ENCODE measurements at places on chromosomes 7 and 10. TPM values are rescaled to one million over a fixed set of nuclear protein-coding genes. Genes with fewer than 3 reads are reported as not detected.

- DNase-seq = no peak
These were observed 35.0 kb downstream of the YKT6 start for GRCh38 chr7:44235582-44236332.

- no peak for DNase-seq
These were observed 10.2 kb upstream of the HSPA12A start for GRCh38 chr10:116752563-116752962.

- DNase-seq = no peak
These were observed 11.8 kb upstream of the SLC18A3 start for GRCh38 chr10:49598164-49598856.

GRCh38 chr10:28763471-28764170 lies 86.3 kb downstream of the BAMBI start:
- DNase-seq = no peak

The TMEM139 gene
- 108 TPM for polyA plus RNA-seq

GRCh38 chr10:33621101-33621500 lies 286.6 kb upstream of the NRP1 start:
- DNase-seq = no peak

DNA sequence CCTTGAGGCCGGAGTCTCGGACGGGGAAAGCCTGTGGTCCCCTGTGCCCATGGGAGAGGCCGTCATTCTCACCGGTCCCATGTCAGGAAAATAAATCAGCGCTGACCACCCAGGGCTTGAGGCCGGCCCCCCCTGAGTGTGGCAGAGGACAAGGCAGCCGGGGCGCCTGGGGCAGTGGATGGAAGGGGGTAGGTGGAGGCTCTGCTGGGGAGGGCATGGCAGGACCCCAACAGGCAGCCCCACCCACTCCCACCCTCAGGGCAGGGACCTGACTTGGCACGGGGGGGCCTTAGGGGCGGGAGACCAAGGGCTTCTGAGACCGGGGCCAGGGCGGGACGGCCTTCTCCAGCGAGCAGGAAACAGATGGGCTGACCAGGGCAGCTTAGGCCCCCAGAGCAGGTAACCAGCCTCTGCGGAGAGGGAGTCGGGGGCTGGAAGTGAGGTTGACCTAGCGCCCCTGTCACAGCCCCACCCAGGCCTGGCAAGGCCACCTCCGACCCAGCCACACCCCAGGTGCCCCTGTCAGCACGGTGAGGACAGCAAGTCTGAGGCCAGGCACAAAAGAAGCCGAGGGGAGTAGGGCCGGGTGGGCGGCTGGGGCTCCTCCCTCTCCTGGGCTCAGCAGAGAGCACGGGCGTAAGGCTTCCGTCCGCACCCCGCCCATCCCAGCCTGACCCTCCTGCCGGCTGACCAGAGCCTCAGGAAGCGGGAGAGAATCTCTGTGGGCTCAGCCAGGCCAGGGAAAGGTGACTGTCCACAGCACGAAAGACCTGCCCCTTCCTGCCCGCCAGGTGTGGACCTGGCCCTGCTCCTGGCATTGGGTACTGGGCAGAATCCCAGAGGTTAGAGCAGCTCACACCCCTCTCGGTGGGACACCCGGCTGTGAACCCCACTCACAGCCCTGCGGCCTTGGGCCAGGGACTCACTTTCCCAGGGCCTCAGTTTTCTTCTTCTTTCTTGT lies 87.4 kb downstream of the FOXL3 start:
- no peak for DNase-seq

DNA sequence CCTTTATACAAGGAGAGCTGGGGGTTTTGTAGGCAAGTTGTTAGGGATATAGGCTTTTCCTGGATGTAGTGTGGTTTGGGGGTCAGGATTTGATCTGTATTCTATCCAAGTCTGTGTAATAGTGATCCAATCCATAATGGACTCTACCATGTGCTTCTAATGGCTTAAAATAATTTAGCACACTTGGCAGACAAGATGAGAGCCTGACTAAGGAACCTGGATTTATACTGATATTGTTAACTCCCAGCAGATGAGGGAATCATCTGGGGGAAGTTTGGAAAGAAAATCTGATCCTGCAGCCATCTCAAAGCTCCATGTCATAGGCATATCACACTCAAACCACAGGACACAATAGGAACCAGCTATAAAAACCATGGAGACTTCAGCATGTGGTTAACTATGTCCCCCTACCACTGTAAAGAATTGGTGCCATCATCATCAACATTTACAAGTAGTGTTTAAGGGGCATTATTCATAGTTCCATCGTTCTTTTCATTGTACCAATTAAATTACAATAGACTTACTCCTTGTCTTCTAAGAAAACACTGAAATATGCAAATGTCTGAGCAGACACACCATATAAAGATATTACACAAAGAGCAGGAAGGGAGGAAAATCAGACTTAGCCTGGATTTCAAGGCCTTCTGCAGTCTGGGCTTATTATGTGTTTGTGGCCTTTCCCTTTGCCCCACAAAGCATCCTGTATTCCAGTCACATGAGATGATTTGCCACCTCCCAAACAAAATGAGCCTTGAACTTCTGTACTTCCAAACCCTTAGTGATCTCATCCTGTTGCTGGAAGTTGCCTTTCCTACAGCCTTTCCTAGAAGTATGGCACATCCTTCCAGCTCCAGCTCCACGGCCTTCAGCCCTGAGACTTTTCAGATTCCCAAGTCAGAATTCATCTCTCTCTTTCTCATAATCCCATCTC lies 22.5 kb upstream of the HPS1 start:
- DNase-seq = no peak

DNA sequence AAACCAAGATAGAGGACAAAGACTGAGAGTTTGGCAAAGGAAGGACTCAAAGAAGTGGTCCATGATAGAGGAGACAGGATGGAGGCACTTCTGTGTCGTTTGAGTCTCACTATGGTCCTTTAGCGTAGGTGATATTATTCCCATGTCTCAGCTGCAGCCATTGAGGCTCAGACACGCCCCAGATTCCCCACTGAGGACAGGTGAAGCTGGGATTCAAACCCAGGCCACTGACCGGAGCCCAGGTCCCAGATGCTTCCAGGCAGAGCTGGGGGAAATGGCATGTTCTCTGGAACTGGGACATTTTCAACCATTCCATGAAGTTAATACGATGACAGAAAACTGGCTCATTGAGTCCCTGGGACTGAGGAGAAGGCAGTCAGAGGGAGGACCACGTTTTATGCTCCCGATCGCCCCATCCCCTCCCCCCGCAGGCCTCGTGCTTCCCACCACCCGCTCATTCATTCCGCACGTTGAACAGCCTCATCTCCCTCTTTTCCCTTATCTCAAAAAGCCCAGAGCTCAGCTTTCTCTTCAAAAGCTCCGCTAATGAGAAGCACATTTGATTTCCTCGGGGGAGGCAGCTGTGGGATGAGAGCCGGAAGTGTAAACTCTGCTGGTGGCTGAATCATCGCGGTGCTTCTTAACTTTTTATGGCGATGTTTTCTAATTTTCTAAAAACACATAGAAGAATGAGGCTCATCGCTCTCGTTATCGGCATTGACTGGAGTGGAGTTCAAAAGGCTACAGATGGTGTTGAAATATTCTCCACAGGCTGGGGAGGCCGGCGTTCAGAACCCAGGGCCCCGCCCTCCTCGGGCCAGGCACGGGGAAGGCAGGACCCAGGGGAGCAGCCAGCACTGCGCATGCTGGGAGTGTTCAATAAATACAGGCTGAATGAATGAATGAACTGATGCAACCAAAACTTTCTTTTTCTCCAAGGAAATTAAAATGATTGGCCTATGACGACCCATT lies 64.0 kb downstream of the OAT start:
- DNase-seq = peak; percentile 40

GRCh38 chr10:100887761-100888296 lies 24.9 kb upstream of the SLF2 start:
- DNase-seq = peak; percentile 42

DNA sequence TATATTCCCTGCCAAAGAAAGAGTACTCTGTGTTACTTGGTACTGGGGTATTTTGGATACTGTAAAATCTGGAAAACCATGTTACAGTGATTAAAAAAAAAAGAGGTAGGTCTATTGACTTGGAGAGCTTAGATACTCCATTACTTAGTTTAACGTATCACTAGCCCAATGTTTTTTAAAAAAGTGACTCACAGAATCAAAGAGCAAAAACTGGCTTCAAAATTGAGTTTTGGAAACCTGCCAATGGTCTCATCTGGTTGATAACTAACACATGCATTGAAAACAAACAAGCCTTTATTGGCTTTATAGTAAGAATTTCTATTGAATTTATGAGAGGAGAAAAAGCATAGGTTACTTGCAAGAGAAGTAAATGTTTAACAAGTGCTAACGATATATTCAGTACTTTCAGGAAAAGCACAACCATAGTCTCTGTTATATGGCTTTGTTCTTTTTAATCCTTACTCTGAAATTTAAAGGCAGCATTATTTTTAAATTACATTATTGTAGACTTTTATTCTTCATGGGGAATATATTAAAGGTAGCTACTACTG lies 563.3 kb upstream of the SORCS1 start:
- DNase-seq = no peak

The NPC1L1 gene
- polyA plus RNA-seq = 2.4 TPM

The RAB11FIP2 gene
- polyA plus RNA-seq = 8.2 TPM

Measured in kidney (tissue), 22 donors.